ENCODE measurements at places on chromosomes 13 and 19. TPM values are rescaled to one million over a fixed set of nuclear protein-coding genes. Genes with fewer than 3 reads are reported as not detected.

- no peak for DNase-seq
These were observed 526.9 kb upstream of the SGCG start for GRCh38 chr13:22653866-22654265.

DNA sequence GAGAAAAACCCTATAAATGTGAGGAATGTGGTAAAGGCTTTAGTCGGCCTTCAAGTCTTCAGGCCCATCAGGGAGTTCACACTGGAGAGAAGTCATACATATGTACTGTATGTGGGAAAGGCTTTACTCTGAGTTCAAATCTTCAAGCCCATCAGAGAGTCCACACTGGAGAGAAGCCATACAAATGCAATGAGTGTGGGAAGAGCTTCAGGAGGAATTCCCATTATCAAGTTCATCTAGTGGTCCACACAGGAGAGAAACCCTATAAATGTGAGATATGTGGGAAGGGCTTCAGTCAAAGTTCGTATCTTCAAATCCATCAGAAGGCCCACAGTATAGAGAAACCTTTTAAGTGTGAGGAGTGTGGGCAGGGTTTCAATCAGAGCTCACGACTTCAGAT is 11.7 kb downstream of the ZNF226 start:
- DNase-seq, result no peak

GRCh38 chr13:23359882-23360281 is 73.6 kb downstream of the SACS start:
- no peak for DNase-seq

GRCh38 chr13:106918557-106918860 is 350.6 kb upstream of the ARGLU1 start:
- peak; percentile 12 for DNase-seq

DNA sequence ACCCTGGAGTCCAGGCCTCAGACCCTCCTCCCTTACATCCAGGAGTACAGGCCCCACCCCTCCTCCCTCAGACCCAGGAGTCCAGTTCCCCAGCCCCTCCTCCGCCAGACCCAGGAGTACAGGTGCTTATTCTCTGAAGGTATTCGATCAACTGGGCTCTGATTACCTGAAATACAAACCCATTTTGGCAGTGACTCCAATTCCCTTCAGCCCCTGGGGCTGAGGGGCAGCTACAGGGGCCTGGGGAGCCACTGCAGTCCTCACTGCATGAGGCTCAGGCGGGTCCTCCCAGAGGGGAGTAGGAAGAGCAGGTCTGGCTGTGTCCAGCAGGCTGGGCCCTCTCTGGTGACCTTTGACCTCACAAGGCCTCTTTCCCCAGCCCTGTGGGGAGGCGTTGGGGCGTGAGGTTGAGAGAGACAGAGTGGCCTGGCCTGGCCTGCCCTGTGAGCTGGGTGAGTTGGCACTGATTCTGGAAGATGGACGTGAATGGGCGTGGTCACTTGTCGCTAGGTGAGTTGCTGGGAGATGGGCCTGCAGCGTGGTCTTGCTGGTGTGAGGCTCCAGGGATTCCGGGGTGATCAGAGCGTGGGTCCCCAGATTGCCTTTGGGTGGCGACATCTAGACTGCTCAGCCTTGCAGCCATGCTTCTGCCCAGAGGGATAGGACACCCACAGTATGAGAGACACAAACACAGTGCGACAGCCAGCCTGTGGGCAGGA is 3.1 kb downstream of the BCAT2 start:
- DNase-seq, result no peak

DNA sequence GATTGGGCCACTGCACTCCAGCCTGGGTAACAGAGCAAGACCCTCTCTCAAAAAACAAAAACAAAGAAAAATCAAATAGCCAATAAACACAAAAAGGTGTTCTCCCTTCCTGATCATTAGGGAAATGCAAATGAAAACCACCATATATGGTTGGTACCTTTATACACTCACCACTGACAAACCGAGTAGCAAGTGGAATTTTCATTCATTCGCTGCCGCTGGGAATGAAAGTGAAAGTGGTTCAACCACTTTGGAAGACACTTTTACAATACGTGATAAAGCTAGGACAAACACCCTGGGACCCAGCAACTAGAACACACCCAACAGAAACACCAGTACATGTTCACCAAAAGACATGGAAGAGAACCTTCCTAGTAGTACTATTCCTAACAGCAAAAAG is 21.0 kb downstream of the GRIK5 start:
- no peak for DNase-seq

DNA sequence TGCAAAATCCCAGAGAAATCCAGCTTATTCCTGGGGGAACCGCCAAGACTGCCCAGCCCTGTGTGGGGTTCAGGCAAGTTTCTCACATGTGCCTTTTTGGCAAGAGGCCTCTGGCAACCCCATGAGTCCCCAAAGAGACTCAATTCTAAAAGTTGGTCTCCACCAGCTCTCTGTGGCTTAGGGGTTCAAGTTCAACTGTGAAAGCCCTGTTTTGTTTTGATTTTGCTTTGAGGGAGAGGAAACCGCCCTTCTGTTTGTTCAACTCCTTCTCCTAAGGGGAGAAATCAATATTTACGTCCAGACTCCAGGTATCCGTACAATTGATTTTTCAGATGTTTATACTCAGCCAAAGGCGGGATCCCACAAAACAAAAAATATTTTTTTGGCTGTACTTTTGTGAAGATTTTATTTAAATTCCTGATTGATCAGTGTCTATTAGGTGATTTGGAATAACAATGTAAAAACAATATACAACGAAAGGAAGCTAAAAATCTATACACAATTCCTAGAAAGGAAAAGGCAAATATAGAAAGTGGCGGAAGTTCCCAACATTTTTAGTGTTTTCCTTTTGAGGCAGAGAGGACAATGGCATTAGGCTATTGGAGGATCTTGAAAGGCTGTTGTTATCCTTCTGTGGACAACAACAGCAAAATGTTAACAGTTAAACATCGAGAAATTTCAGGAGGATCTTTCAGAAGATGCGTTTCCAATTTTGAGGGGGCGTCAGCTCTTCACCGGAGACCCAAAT is 583 bp upstream of the LDLR start:
- DNase-seq, result peak; percentile 50

GRCh38 chr13:77918391-77919245 is at the start of gene EDNRB:
Gene EDNRB, minus strand, starts transcription at chr13:77918831. Its CDS starts 258 bp downstream, at chr13:77918573.
- DNase-seq, result peak; percentile 63

DNA sequence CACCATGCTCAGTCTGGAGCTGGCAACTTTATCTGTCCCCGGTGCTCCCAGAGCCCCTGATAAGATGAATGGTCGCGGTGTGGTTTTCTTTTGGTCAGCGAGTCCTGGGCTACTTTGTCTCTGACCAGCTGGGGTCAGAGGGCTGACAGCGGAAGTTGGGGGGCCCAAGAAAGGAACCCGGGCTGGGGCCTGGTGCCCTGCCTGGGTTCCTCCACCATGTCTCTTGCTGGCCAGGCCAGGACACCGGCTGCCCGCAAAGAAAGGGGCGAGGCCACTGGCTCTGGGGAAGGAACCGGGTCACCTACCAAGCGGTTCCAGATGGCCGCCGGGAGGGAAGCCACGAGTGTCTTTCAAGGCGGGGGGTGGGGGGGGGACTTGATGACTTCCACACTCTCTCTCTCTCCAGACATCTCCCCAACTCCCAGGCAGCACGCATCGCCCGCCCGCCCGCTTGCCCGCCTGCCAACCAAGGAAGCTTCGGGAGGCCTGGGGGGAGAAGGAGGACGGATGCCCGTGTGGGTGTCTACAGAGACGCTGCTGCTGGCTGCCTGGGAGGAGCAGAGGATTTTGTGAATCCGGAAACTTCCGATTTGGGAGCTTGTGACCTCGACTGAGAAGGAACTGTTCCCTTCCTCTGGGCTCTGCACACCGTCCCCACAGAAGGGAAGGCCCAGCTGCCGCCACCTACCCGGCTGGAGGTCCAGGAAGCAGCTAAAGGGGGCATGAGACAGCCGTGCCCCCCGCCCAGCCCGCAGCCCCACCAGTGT is 1.1 kb downstream of the PIP5K1C start:
- peak; percentile 59 for DNase-seq

- DNase-seq, result no peak
These were observed 1.6 kb downstream of the FTL start for GRCh38 chr19:48966541-48967345.

DNA sequence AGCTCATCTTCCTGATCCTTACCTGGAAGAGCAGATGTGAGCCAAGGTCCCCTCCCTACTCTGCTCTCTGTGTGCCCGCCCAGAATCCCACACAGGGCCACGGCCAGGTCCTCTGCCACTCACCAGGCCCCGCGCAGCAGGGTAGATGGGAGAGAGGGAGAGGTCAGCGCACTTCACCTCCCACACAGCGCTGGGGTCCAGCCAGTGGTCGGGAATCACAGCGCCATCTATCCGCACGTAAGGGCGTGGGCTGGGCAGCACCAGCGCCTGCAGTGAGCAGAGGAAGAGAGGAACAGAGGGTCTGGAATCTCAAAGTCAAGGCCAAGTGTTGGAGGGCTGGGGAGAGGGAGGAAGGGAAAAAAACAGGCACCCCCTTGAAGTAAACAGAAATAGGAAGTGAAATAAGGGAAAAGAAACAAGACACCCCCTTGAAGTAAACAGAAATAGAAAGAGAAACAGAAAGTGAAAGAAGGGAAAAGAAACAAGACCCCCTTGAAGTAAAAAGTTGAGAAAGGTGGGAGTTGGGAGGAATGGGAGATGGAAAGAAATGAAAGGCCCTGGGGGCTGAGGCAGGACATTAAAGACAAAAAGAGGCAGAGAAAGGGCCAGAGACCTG is 7.0 kb upstream of the PLA2G4C start:
- DNase-seq, result no peak

GRCh38 chr13:95174517-95174916 is 126.7 kb downstream of the ABCC4 start:
- DNase-seq, result no peak

DNA sequence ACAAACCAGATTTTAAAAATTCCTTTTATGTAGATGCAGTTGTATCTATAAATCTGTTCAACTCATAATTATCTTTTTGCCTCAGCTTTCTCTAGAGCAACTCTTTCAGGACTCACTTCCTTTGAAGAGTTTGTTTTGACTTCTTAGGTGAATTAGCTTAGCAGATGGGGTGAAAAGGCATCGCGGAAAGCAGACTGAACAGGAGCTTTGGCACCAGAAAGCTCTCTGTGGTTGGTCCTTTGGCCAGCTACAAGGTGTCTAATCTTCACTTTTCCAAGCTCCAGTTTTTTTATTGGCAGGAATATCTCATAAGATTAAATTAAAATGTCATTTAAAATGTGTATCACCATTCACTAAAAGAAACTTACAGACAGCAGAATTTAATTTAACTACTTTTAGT is 60.6 kb upstream of the KLF12 start:
- DNase-seq, result no peak

GRCh38 chr19:9799162-9799561 is 19.7 kb downstream of the FBXL12 start:
- no peak for DNase-seq

DNA sequence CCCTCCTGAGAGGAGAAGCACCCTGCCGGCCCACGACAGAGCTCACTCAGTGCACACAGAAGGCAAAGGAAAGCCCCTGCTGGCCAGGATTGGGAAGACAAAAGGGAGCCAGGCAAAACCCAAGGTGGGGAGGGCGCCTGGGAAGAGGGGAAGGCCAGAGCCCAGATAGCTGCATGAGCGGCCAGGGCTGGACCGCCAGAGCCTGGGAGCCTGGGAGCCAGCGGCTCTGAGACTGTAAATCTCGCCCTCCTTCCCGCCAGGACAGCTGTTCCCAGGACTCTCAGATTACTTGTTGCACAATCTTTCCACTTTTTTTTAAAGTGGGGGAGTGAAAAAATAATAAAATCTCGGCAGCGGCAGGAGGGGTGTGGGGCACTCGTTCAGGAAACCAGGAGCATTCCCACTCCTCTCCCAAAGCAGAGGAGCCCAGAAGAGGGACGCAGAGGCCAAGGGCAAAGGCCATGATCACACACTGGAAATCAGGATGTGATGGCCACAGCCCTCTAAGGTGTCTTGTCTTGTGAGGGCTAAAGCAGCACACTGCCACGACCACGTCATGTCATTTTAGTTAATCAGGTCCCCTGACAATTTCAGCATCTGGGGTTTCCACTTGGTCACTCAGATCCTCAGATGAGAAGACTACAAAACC is 19.6 kb upstream of the EPHX3 start:
- DNase-seq, result peak; percentile 97

DNA sequence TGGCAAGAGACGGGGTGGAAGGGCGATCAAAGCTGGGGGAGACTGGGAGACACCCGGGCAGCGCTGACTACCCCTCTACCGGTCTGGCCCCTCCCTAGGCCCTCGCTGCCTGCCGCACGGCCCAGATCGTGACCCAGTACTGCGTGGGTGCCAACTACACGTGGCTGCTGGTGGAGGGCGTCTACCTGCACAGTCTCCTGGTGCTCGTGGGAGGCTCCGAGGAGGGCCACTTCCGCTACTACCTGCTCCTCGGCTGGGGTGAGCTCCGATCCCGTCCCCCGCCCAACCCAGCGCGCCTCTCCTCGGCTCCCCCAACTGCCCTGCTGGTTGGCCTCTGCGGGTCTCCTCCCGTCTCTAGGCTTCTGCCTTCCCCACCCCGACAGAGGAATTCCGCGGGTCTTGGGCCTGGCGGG is 8.8 kb downstream of the GIPR start:
- no peak for DNase-seq

DNA sequence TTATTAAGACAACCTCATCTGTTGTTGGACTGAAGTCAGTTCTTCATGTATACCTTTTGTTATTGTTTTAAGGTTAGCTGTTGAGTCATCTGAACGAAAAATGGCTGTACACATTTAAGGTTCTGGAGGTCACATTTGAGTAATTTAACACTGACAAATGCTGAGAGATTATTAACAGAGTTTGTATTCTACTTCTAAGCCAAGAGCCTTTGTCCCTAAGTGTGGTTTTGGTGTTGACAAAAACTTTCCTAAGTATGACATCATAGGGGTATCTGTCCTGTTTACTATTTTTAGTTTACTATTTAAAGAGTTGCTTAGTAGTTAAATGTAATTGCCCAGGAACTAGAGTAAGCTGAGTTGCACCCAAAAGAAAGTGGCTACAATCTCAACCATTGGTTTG is 71.9 kb downstream of the CDK8 start:
- DNase-seq, result no peak

- no peak for DNase-seq
These were observed 239.5 kb downstream of the DIAPH3 start for GRCh38 chr13:59924256-59924655.

The CNFN gene
- total RNA-seq, result 1.6 TPM

The HRC gene
- total RNA-seq, result 154 TPM

The DCT gene
- 0.62 TPM for total RNA-seq

The PLA2G4C gene
- 32.3 TPM for total RNA-seq

The DHDH gene
- total RNA-seq, result not detected

The PGLYRP1 gene
- 0.82 TPM for total RNA-seq

The PLIN3 gene
- 95.2 TPM for total RNA-seq

The FUT2 gene
- 3.0 TPM for total RNA-seq

The MYH14 gene
- total RNA-seq, result 60.6 TPM

The DHX34 gene
- total RNA-seq, result 9.3 TPM

The ERICH4 gene
- not detected for total RNA-seq
